ENCODE measurements at places on chromosomes 1 and 21. TPM values are rescaled to one million over a fixed set of nuclear protein-coding genes. Genes with fewer than 3 reads are reported as not detected.

Gene LRRC52
- not detected for total RNA-seq

Gene SLAMF9
- 0.28 TPM for total RNA-seq

Gene MSH4
- 0.36 TPM for total RNA-seq

Gene PGLYRP4
- total RNA-seq = 14.5 TPM

Gene KRTAP7-1
- total RNA-seq = not detected

Gene INTS11
- 54.0 TPM for total RNA-seq
